ENCODE measurements at places on chromosomes 11 and 22. TPM values are rescaled to one million over a fixed set of nuclear protein-coding genes. Genes with fewer than 3 reads are reported as not detected.

DNA sequence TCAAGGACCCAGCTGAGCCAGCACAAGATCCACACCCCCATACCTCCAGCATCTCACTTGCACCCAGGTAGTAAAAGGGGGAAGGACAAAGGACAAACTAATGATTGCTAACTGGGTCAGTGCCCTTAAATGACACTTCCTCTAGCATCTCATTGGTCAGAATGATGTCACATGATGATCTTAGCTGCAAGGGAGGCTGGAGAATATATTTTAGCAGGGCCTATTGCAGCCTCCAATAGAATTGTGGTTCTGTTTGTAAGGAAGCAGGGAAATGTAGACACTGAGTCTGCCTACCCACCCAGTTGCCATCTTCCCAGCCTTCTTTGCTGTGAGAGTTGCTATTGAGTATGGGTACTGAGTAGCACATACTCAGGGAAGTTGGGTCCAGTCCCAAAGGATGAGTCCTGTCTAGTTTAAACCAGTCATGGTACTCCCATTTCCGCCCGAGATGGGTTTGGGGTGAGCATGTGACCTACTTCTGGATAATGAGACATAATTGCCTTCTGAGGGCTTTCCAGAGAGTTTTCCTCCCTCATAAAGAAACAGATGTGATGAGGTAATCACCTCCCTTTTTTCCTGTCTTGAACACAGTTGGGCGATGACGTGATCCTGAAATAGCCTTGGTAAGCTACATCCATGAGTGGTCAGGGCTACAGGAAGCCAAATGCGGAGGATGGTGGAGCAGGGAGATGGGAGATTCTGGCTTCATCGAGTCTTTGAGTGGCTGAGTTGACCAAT is 5.5 kb upstream of the DNAL4 start:
- ATAC-seq, result no peak
- no peak overlapping the region for H3K4me3 ChIP-seq
- H3K4me1 ChIP-seq, result peaks cover 7% of the 10 kb centered on the region
- no peaks in the 10 kb centered on the region for H3K36me3 ChIP-seq
- H3K27ac ChIP-seq, result no peak overlapping the region

GRCh38 chr11:59025097-59025496 is 61.0 kb upstream of the GLYATL1B start:
- H3K27ac ChIP-seq, result no peak overlapping the region
- H3K4me3 ChIP-seq, result no peak overlapping the region
- no peak for ATAC-seq
- no peaks in the 10 kb centered on the region for H3K36me3 ChIP-seq

The PHF21B gene
- total RNA-seq, result not detected

The CRYBB3 gene
- total RNA-seq, result not detected

The TMEM191B gene
- total RNA-seq, result 11.0 TPM

The PDGFD gene
- total RNA-seq, result not detected

The KLHL35 gene
- total RNA-seq, result 1.2 TPM

The OR8G5 gene
- not detected for total RNA-seq

DNA sequence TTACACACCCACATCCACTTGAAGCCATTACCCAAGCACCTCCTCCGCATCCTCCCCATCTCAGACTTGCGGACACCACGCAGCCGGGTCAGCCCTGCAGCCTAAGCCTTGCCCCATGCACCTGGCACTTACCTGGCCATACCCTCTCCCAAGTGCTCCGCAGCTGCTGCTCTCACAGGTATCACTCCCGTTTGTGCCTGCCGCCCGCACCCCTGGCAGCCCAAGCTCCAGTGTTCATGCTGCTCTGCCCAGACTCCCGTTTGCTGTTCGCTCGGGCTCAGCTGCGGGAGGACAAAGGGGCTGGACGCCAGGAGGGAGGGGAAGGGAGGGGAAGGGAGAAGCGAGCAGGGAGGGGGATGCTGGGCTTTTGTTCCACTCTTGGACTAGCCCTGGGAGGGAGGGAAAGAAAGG is at the start of gene KLHL35:
Gene KLHL35, minus strand, starts transcription at position 293 of the 411 bp plus-strand sequence. CDS start 2,574 bp downstream, outside the sequence.
- H3K27me3 ChIP-seq, result peaks cover 25% of the 10 kb centered on the region
- no peak for ATAC-seq
- peaks cover 14% of the 10 kb centered on the region for H3K4me1 ChIP-seq

The OR8B3 gene
- not detected for total RNA-seq

The RBX1 gene
- 93.0 TPM for total RNA-seq

The LRRC74B gene
- not detected for total RNA-seq

DNA sequence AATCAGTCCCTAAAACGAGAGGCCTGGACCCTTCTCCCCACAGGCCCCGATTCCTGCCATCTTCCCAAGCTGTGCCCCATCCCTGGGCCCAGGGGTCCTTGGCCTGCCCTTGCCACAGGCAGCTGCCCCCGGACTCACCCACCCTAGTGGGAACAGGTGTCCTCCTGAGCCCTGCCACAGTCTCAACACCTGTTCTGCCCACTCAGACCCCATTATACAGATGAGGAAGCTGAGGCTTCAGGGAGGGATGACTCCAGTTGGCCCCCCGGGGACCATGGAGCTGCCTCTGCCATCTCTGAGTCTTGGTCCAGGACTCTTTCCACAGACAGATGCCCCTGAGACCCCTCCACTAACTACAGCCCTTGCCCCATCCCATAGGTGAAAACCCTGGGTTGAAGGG is 15.9 kb downstream of the MYBPC3 start:
- H3K36me3 ChIP-seq, result no peaks in the 10 kb centered on the region
- no peaks in the 10 kb centered on the region for H3K27me3 ChIP-seq
- ATAC-seq, result no peak
- H3K4me3 ChIP-seq, result no peak overlapping the region
- H3K4me1 ChIP-seq, result no peaks in the 10 kb centered on the region

The OR2AT4 gene
- not detected for total RNA-seq

DNA sequence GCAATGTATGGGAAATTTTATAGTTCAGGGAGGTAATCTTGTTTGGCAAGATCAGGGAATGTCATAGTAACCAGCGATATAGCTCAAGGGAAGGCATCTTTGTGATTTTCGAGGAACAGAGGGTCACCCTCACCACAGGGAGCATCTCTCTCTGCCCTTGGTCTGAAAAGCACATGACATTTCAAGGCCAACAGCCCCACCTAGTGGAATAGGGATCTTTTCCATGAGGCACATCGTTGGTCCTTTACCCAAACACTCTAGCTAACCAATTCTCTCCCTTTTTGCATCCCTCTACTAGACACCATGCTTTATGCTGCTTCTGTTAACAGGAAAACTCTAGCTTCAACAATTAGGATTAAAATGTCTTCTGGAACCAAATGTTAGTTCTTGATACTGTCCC is 179.0 kb downstream of the GRM5 start:
- H3K27ac ChIP-seq, result no peak overlapping the region
- H3K4me1 ChIP-seq, result no peaks in the 10 kb centered on the region
- H3K27me3 ChIP-seq, result no peaks in the 10 kb centered on the region
- H3K4me3 ChIP-seq, result no peak overlapping the region
- ATAC-seq, result no peak
- H3K36me3 ChIP-seq, result no peaks in the 10 kb centered on the region

- peaks cover 37% of the 10 kb centered on the region for H3K4me1 ChIP-seq
- peaks cover 99% of the 10 kb centered on the region for H3K36me3 ChIP-seq
- ATAC-seq, result peak; percentile 81
- H3K27ac ChIP-seq, result peak overlapping the region; percentile 59
- no peaks in the 10 kb centered on the region for H3K27me3 ChIP-seq
These were observed 61.9 kb downstream of the MED15 start for GRCh38 chr22:20569059-20570058.

The BSCL2 gene
- total RNA-seq, result 39.2 TPM

DNA sequence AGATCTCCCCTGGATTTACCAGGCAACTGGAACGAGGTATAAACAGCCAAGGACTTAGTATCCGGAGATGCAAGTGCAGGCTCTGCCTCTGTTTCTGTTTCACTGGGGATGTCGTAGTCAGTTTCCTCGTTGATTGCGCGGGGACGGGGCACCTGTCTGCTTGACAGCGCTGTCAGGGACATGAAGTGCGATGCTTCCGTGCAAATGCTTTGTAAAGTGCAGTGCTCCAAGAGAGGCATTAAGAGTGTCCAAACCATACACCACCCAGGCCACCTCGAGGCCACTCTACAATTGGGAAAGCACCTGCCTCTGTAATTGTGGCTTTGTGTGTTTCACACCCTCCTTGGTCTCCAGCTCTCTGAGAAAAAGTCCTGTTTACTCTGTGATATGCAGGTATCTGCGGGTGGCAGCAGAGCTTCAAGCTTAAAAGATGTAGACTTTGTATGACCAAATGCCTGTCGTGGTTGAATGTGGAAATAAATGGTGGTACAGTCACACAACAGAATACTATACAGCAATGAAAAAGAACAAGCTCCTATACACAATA is 18.6 kb upstream of the CD5 start:
- ATAC-seq, result peak; percentile 77
- H3K27ac ChIP-seq, result peak overlapping the region; percentile 94
- peaks cover 35% of the 10 kb centered on the region for H3K4me1 ChIP-seq

GRCh38 chr11:58742981-58743880 is 11.5 kb upstream of the GLYAT start:
- peaks cover 24% of the 10 kb centered on the region for H3K27me3 ChIP-seq
- no peaks in the 10 kb centered on the region for H3K4me1 ChIP-seq
- H3K36me3 ChIP-seq, result no peaks in the 10 kb centered on the region
- no peak overlapping the region for H3K4me3 ChIP-seq
- no peak overlapping the region for H3K27ac ChIP-seq

The MS4A4A gene
- total RNA-seq, result not detected

The APOL3 gene
- 118 TPM for total RNA-seq

DNA sequence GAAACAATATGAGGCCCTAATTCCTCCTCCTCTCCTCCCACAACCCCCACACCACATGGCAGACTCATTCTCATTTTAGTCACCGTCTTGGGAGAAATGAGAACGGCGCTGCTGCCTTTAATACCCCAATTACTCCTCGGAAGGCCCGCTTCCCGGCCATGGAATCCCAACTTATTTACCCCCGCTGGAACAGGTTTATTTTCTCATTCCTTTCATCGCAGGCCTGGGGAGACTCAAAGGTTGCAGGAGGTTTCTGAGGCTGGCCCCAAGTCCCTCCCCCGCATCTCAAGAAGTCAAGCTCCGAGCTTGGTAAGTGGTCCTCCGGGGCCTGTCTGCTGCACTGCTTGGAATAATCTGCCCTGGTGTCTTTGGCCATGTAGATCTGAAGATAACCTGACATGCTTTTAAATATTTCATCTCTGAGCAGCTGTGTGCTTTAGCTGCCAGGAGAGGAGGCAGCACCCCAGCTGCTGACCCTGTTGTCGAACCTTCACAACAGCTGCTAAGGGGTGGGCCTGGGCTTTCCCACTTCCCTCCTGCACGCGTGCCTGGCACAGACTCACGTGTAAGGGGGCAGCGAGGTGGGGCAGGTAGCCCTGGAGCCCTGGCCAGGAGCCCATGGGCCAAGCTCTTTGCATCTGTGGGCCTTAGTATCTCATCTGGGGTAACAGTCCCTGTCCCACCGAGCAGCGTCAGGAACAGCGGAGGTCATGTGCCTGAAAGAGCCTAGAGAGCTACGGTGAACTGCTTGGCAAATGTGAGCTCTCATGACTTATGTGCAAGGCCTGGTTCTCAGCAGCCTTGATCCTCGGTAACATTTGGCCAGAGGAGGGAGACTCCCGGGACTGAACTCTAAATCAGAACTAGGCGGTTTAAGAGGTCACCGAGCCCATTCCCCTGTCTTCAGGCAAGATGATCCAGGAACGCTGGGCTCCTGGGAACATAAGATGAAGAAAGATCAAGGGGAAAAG is 164.6 kb downstream of the ST3GAL4 start:
- no peak overlapping the region for H3K27ac ChIP-seq
- H3K4me3 ChIP-seq, result no peak overlapping the region
- no peaks in the 10 kb centered on the region for H3K36me3 ChIP-seq
- H3K4me1 ChIP-seq, result no peaks in the 10 kb centered on the region

DNA sequence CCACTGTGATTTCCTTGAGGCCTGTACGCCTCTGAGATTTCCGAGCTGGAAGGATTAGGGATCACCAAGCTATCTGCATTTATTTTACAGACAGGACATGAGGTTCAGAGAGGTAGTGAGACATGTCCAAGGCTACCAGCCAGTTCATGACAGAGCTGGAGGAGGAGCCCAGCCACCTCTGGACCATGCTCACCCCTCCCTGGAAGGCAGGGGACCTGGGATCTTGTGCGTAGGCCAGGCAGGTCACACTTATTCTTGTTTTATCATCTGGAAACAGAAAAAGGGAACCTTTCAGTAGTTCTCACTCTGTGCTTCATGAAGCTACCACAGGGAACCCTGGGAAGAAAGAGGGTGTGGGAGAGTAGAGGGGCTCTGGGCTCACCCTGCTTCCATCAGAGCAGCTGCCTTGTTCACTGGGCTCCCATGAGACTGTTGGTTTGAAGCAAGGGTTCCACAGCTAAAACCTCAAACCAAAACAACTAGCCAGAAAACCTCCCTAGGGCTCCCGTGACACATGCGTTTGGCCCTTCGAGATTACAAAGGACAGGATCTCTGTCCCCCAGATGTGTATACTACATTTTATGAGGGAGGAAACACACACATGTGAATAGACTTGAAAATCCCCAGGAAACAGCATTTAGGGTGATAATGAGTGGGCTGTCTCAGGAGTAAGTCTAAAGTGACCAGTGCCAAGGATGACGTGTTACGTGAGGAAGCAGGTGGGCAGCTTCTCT is 106.4 kb downstream of the DSCAML1 start:
- H3K36me3 ChIP-seq, result no peaks in the 10 kb centered on the region
- ATAC-seq, result no peak
- H3K27ac ChIP-seq, result no peak overlapping the region
- peaks cover 10% of the 10 kb centered on the region for H3K27me3 ChIP-seq
- H3K4me3 ChIP-seq, result no peak overlapping the region

The MPPED1 gene
- not detected for total RNA-seq

DNA sequence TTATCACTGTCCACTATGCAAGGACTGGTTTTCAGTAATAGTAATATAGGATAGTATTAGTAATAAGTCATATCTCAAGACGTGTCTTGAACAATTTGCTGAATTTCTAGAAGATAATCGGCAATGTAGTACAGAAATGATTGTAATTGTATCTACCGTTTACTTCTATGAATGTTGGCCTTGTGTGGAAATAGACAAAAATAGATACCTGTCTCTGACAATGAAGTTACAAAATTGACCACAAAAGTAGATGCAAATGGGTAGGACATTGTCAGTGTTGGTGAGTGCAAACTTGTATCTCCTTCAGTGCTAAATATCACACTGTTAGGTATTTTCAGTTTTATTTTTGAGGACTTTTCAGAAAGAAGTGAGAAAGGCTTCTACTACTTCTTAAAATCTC is 43.1 kb downstream of the SVIP start:
- no peak overlapping the region for H3K27ac ChIP-seq
- peaks cover 7% of the 10 kb centered on the region for H3K27me3 ChIP-seq
- H3K4me3 ChIP-seq, result no peak overlapping the region

- peaks cover 73% of the 10 kb centered on the region for H3K36me3 ChIP-seq
- H3K27ac ChIP-seq, result peak overlapping the region; percentile 54
- no peaks in the 10 kb centered on the region for H3K27me3 ChIP-seq
These were observed 19.3 kb downstream of the POLR3H start for GRCh38 chr22:41524809-41525449.

- H3K36me3 ChIP-seq, result peaks cover 99% of the 10 kb centered on the region
- H3K27me3 ChIP-seq, result no peaks in the 10 kb centered on the region
- no peak overlapping the region for H3K27ac ChIP-seq
- no peak for ATAC-seq
These were observed 21.9 kb downstream of the CARS1 start for GRCh38 chr11:3035333-3035732.
